ENCODE measurements at places on chromosomes 11 and 22.

GRCh38 chr22:44603767-44604166 lies 98.2 kb upstream of the PRR5 start:
- DNase-seq = no peak

DNA sequence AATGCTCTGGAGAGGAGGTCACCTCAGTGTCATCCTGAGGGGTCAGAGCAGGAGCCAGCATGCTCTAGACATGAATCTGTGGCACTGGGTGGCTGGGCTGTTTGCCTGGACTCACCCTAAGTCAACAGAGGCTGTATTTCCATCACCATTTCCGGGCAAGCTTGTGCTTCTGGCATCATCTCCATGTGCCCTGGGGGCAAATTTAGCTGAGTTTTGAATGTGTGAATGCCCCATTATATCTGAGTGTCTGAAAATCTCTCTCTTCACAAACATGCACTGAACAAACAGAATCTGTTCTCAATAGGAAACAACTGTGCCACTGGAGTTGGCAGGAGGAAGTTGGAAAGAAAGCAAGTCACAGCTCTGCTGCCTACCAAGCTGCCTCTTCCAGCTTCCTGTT lies 356.2 kb downstream of the GRM5 start:
- DNase-seq = no peak

DNA sequence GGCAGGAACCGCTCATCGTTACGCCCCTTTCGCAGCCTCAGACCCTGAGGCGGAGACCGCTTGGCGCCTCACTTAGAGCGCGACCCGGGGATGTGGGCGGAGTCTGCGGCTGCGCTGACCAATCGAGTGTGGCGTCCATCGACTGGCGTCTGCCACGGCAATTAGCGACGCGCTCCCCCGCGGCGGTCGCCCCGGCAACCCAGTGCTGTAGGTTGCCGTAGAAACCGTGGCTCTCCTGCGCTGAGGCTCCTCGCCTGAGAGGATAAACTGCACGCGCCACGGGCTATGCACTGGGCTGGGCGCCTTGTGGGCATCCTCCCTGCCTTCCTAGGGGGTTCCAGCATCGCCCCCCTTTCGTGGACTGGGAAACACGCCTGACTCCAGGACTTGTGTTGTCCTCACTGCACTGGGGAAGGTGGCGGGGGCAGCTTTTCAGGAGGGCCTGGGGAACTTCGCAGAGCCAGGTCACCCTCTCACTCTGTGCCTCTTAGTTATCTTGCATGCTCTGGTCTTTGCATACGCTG lies 701 bp upstream of the P2RX6 start:
- DNase-seq = peak; percentile 14

- no peak for DNase-seq
These were observed 468.3 kb downstream of the TBC1D22A start for GRCh38 chr22:47230741-47231140.

GRCh38 chr22:39419096-39419495 lies 19.5 kb downstream of the TAB1 start:
- DNase-seq = no peak

GRCh38 chr11:3894128-3894731 lies 38.8 kb downstream of the STIM1 start:
- DNase-seq = no peak

DNA sequence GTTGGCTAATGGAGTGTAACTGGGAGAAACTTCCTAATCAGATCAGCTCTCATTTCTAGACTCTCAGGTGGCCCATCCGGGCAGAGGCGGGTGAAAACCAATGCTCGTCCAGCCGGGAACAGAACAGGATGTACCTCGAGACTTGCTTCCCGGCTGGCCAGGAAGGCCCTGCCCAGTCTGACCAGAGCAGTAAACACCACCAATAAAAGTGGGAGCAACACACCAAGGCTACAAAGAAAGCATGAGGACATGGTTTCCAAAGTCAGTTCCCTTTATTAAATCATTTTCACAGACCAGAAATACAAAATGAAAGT lies 940 bp upstream of the TNKS1BP1 start:
- no peak for DNase-seq

- DNase-seq = no peak
These were observed 41.3 kb downstream of the TRIM29 start for GRCh38 chr11:120096369-120097191.

GRCh38 chr22:25054943-25055511 lies 102.5 kb downstream of the KIAA1671 start:
- DNase-seq = no peak

DNA sequence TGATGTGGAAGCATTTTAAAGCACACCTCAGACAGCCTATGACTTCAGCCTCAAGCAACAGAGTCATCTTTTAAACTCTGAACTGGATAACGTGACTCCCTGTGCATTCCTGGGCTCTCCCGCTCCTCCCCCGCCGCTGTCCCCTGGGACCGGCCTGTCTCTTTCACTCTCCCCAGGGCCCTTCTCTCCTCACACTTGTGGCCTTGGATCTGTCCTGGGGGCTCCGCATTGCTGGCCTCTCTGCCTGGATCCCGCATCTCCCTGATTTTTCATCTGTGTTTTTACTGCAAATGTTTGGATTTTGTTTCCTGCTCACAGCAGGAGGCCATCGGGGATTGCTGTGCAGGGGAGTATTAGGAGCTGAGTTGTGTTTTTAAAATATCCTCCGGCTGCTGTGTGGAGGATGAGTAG lies 15.4 kb downstream of the C11orf24 start:
- DNase-seq = no peak

GRCh38 chr11:1304380-1304779 lies 5.1 kb downstream of the TOLLIP start:
- no peak for DNase-seq

GRCh38 chr11:749731-750130 lies 2.5 kb downstream of the TALDO1 start:
- no peak for DNase-seq

- DNase-seq = no peak
These were observed 425.5 kb upstream of the CADM1 start for GRCh38 chr11:115929618-115930129.

Data from glomerular endothelial cell (primary cell).